ENCODE measurements at places on chromosomes 7 and 10.

- DNase-seq: no peak
These were observed 204.5 kb upstream of the PHYHIPL start for GRCh38 chr10:58971796-58972491.

DNA sequence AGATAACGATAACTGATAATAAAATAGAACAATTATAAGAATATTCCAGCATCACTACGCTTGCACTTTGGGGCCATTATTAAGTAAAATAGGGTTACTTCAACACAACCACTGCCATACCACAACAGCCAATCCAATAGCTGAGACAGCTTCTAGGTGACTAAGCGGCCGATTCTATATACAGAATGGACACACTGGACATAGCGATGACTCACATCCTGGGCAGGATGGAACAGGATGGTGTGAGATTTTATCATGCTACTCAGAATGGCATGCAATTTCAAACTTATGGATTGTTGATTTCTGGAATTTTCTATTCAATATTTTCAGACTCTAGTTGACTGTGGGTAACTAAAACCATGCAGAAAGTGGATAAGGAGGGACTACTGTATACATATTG is 920.9 kb downstream of the LRMDA start:
- no peak for DNase-seq

GRCh38 chr10:5443429-5443828 is 31.1 kb downstream of the NET1 start:
- no peak for DNase-seq

- DNase-seq: no peak
These were observed 6.9 kb upstream of the SMARCD3 start for GRCh38 chr7:151255390-151255789.

DNA sequence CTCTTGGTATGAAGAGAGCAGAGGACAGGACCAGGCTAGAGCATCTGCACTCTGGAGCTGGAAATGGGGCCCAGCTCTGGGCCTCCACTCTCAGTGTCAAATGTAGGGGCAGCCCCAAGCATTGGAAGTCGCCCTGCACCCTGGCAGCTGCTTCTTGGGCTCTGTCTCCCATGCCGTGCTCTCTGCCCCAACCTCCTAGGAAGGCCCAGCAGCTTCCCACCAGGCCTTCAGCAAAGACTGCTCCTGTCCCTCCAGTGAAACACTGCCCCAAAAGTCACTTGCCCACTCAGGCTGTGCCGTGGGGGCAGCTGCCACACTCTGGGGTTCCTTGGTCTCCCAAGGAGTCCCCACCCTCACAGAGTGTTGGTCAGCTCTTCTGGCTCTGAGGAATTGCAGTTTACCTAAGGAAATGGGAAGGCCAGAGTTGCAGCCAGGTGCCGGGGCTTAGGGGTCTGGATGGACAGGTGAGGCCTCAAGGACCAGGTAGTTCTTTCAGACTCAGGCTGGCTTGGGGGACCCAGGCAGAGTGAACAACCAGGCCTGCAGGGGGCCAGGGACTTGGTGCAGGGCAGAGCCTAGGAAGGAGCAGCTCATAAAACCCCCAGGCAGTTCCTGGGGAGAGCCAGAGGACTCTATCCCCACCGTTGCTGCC is 9.4 kb upstream of the OPN4 start:
- DNase-seq: no peak

DNA sequence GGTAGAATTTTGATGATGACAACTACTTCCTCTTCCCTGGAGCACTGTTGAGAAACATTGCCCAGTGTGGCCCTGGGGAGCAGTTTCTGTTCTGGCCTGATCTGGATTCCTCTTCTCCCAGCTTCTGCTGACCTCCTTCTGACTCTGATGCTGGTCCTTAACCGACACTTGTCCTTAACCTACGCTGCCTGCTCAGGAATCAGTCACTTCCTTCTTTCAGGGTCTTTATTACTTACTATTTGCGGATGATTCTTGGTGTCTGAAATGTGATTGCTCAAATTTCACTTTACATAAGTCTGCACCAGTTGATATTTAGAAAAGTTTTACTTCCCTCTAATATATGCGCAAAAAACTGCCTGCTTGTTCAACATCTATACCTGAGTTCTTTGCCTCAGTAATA is 164.1 kb downstream of the PTEN start:
- no peak for DNase-seq

- DNase-seq: no peak
These were observed 23.0 kb upstream of the CEP41 start for GRCh38 chr7:130463553-130464434.
